ENCODE measurements at places on chromosomes 2 and 18.

DNA sequence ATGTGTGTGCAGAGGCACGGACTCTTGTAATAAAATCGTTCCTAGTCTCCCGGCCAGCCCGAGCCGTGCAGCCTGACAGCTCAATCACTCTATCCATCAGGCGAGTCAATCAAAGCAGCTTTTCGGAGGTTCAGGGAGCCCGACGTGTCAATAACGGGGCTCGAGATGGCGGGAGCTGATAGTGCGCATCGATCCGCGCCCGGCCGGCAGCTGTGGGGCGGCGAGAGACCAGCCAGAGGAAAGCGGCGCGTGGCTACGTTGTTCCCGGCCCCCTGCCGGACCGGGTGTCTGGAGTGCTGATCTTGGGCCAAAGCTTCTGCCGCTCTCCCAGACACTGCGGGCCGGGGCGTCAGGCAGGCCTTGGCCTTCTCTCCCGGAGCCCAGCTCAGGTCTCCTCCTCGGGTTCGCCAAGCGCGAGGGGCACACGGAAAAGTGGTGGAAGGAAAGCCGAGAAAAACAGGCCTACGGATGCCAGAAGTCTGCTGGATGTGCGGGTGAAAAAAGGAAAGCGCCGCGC lies 2.4 kb downstream of the EN1 start:
- no peak for DNase-seq

DNA sequence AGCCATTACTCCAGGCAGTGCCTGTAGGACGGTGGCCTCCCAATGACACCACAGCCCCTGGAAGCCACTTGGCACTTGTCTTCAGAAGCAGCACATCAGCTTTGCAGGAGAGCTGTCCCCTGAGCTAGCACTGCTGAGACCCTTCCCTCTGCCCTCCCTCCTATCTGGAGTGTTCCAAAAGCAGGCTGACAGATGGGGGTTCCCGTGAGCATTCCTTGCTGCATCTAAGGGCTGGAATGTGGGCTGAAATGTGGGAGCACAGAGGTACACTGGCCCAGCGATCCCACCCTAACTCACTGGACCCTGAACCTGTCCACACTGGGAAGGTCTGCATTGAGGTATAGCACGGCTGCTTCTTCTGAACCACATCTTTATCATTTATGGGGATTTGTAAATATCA lies 230.1 kb downstream of the ANAPC1 start:
- no peak for DNase-seq

DNA sequence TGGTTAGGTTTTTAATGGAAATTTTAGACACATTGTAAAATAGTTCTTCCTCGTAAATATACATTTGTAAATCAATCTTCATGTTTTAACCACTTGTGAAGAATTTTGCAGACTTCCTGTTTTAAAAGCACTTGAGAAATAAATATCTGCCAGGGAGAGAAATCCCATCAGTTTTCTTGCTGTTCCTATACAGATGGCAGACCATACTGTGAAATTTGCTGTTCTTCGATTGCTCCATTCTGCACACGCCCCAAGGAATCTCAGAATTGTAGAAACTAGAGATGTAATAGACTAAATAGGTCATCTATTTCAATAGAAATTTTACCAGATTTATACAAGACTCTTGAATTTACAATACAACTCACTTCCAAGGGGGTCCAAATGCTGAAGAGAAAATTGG lies 75.8 kb upstream of the PIK3C3 start:
- no peak for DNase-seq

DNA sequence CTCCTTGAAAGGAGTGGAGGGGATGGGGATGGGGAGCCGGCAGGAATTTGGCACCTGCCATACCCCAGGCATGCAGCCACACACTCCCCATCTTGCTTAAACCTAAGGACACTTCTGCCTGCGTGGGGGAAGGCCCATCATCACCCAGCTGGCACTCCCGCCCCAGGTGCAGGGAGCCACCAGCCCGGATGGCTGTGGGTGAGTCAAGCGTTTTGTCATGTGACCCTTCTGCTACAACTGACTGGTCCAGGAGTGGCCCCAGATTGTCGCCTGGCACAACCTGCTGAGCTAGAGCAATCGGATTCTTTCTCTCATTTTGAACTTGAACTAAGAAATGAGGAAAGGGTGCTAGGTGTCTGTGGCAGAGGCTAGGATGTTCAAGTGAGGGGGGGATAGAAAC lies 61.3 kb downstream of the TSN start:
- DNase-seq: no peak

DNA sequence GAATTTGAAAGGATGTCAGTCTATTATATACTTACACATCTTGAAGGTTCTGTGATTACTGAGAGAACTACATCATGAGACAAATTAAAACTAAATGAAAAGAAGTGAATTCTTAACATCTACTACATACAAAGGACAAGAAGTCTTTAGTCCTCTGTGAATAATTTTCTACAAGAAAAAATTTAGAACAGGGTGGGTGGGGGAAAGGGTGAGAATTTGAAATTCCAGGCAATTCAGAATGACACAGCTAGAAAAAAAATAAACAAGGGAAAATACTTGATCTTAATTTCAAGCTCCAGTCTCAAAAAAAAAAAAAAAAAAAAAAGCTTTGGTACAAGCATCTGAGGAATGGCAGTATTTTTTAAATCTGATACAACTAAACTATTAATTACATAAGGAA lies 15.5 kb downstream of the CUL3 start:
- DNase-seq: no peak

DNA sequence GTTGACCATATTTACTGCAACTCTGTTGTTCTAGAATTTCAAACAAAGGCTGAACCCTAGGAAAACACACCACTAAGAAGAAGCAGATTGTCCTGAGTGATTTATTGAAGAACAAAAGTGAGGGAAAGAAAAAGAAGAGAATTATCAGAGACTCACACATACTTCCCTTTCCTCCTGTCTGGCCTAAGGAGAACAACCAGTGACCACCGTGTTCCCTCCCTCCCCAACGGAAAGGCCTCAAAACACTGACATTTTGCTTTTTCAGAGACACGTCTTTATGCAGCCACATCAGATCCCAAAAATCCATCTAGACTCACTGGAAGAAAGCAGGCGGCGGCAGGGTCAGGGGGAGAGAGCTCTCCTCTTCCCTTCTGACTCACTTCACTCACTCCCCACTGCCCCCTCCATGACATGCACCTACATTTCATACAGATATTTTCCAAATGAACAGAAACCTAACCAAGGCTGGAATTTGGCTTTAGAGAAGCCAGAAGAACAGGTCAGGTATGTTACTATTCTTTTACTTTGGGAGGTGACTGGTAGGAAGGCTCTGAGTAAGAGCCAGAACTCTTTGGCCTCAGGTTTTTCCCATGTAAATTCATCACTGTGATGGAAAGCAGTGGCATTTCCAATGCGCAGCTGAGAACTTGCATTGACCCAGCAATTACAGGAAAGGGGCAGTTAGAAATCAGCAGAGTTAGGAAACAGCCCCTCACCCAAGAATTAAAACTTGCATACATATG lies 169.9 kb downstream of the BCL11A start:
- no peak for DNase-seq

DNA sequence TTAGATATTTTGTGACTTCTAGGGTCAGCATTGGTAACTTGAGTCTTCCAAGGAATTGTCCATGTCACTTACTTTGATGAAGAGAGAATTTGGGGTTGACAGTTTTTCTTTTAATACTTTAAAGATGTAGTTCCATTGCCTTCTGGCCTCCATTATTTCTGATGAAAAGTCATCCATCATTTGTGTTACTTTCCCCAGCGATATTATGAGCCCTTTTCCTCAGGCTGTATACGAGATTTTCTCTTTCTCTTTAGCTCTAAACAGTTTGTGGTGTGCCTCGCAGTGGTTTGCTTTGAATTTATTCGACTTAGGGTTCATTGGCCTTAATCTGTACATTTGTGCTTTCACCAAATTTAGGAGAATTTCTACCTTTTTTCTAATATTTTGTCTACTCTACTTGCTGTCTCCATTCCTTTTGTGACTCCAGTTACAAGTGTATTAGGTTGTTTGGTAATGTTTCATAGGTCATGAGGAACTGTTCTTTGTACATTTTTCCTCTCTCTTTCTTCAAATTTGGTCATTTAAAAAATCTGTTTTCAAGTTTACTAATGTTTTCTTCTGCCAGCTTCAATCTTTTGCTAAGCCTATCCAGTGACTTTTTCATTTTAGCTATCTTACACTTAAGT lies 131.4 kb upstream of the OTOS start:
- no peak for DNase-seq

DNA sequence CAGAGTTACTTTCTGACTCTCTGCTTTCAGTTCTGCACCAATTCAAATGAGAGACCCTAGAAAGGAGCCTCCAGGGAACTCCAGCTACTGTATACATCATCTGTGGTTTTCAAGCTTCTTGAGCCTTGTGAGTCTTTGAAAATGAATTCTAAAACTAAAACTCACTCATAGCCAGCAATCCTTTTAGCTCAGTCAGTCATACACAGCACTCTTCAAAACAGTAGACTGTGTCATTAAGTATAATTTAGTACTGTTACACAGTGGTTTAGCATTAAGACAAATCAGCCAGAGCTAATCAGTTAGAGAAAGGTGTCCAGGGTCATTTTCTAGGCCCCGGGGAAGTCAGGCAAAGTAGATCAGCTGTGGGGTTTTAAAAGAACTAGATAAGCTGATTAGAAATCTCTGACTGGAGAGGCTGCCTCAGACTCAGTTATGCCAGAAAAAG lies 322.1 kb upstream of the THUMPD2 start:
- no peak for DNase-seq

DNA sequence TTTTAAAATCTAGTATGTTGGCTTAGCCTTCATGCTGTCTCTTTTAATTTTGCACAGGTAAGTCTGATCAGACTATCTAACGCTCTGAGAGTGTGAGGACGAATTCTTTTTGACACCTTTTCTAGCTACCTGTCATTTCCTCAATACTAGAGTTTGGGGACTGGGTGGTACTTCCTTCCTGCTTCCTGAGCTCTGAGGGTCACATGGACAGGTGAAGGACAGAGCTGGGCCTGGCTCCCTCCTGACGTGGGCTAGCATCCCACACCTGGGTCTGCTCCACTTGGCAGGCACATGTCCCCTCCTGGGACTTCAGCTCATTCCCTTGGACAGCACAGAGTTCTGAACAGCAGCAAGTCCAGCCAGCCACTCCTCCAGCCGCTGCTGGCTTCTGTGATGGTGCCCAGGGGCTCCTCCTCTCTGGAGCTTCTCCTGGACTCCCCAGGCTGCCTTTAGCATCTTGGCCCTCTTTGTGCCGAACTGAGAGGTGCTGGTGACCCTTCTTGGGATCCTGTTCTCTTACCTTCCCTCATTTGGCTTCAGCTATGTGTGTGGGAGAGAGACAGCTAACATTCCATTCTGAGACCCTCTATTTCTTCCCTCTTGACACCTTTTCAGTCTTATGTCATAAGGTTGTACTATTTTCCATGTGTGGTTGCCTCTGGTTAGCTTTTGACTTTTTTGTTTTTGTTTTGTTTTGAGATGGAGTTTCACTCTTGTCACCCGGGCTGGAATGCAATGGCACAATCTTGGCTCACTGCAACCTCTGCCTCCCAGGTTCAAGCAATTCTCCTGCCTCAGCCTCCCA lies 106.9 kb downstream of the B3GNT2 start:
- DNase-seq: no peak

DNA sequence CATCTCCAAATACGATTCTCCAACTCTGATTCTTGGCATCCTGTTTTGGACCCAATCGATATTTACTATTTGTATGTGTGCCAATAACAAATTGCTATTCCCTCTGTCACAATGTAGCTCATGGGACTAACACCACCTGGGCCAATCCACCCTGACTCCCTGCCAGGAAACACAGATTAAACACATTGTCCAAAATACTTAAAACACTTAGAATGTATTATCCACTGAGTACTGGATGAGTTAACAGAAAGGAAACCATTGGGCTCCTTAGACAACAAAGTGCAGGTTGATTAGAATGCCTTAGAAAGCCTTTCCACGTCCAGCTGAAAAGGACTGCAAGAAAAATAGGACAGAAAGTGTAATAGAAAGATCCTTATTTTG lies 79.4 kb upstream of the ARHGAP28 start:
- DNase-seq: no peak

DNA sequence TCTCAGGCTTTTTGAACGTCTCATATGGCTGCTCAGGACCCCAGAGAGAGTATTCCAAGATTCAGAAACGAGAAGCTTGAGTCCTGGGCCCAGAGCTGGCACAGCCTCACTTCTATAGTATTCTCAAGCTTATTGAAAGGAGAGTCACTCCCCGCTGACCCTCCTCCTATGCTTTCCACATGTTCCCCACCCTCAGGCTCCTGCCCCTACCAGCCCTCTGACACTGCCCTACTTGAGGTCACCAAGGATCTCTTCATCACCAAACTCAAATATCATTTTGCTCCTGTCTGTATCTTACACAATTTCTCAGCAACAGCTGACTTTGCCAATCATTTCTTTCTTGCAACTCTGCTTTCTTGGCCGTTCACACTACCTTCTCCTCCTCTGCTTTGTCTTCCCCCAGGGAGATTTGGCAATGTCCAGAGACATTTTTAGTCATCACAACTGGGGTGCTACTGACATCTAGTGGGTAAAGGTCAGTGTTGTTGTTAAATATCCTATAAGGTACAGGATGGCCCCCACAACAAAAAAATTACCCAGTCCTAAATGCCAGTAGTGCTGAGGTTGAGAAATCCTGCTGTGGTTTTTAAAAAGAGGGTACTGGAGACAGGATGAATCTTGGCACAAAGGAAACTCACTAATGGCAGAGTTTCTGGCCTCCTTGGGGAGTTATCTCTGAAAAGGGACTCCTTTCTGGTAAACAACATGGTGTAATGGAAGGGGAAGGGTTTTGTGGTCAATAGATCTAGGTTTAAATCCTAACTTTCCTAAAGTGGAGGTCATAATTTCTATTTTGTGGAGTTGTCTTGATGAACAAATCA lies 26.9 kb upstream of the INSIG2 start:
- peak; percentile 81 for DNase-seq

GRCh38 chr2:26692279-26692896 lies at the start of gene KCNK3:
KCNK3 (plus strand) TSS chr2:26692722; CDS start chr2:26692876, 154 bp downstream.
- DNase-seq: no peak

- DNase-seq: no peak
These were observed 203.6 kb upstream of the KYNU start for GRCh38 chr2:142673836-142674235.

DNA sequence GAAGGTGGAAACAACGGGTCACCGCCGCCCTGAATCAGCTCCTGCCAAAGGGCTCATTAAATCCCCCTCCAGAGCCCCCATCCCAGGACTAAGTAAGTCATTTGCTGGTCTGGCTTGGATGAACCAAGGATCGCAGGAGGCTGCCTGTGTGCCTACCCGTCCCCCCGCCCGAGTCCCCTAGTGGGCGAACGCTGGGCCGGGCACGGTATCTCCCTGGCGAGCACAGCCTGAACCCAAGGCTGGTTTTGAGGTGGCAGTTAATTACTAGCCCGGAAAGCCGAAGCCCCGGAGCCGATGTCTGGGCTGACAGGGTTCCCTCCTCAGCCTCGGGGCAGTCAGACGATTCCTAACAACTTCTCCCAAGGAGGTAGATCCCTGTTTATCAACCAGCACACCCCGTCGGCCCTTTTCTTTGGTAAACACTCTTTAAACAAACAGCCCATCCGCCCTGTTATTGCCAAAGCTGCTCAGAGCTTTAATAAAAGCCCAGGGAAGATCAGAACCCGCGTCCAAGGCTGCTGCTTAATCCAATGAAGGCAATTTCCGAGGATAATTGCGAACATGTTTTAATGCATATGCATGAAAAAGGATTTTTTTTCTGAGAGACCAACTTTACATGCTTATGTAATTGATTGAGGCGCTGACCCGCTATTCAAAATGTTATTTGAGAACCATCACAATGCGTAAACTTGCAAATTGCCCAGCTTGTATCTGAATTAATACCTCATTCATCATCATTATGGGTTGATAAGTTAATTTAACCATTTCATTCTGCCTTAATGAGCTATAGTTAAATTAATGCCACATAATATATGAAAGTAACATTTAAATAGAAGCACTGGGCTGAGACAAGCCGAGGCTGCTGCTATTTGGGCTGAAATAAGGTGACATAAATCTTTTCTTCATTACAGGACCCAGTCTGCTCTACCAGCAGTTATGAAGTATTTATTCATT lies 10.5 kb downstream of the EVX2 start:
- DNase-seq: no peak
